A549 treated with RU486 at 1 μM for 4 hours (cell line): ENCODE measurements at places on chromosomes 16 and 17. TPM values are rescaled to one million over a fixed set of nuclear protein-coding genes. Genes with fewer than 3 reads are reported as not detected.

The TEKT3 gene
- total RNA-seq: 0.11 to 0.22 TPM in 2 of 5 replicates, not detected in the others

The SPATA32 gene
- total RNA-seq: 0.09 to 0.31 TPM (median 0.13 TPM) in 5 replicates

The C17orf113 gene
- 0.59 to 0.90 TPM (median 0.74 TPM) in 5 replicates for total RNA-seq

The SMIM5 gene
- 0.32 to 2.4 TPM (median 0.59 TPM) in 5 replicates for total RNA-seq

The TM4SF5 gene
- 0.41 to 1.1 TPM (median 0.82 TPM) in 5 replicates for total RNA-seq
